T-helper 1 cell (primary cell): ENCODE measurements at places on chromosomes 13 and 19.

GRCh38 chr13:37602733-37603381 lies 4.3 kb upstream of the POSTN start:
- DNase-seq: no peak

GRCh38 chr19:3494051-3494450 lies 6.4 kb downstream of the DOHH start:
- peak; percentile 43 for DNase-seq

- DNase-seq: no peak
Observed at GRCh38 chr13:114296902-114297301, 15.5 kb downstream of the UPF3A start.

DNA sequence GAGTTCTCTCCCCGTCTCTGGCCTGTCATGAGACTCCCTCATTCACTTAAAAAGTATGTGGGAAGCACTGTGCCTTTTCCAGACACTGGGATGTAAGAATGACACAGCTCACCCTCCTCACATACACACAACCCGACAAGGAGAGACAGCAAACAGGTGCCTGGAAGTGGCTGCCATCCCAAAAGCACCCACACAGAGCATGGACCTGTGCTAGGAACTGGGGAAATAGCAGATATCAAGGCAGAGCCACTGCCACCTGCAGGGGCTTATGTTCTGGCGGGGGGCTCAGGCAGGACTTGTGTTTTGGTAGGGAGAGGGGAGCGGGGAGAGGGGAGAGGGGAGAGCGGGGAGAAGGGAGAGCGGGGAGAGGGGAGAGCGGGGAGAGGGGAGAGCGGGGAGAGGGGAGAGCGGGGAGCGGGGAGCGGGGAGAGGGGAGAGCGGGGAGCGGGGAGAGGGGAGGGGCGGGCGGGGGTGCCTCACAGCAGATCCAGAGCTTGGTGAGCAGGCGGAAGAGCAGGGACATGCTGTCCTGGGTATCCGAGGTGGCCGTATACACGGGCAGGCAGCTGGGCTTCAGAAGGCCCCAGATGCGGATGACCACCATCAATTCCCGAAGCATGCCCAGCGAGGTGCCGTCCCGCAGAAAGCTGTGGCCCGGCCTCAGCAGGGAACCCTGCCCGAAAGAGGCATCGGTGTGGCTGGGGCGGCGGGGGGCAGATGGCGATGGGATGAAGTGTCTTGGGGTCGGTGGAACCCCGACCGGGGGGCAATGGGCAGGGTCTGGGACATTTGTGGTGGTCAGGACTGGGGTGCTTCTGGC lies 12.2 kb downstream of the CFD start:
- DNase-seq: peak; percentile 27

DNA sequence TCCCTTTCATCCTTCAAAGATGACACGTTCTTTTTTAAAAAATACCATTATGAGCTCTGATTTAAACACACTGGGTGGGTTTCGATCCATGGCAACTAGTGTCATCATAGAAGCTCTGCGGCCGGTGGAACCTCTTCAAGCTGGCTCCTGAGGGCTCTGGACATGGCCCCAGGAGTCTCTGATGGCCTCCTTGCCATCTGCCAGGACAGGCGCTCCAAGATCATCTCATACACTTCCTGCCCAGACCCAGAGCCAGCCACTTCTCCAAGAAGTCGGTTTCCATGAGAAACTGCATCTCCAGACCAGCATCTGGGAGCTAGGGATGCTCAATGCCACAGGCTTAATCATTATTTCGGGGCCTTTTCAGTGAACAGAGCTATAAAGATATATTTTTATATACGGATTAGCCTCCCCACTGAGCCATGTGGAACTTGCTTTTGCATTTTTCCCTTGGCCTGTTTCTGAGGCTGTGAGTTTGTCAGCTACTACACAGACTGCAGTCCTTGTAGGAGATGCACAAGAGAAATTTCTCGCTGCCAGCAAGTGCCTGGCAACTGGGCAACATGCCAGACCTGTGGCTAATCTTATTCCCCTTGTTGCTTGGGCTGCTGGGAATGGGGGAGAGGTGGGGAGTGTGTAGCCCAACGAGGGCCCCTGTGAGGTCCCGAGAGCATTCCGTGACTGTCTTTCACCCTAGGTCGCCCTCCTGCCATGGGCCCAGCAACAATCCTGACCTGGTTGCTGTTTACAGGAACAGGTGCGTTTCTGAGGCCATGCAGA lies 15.9 kb downstream of the SUGP1 start:
- DNase-seq: no peak

- no peak for DNase-seq
Observed at GRCh38 chr13:21208652-21209154, 32.2 kb downstream of the MRPL57 start.

DNA sequence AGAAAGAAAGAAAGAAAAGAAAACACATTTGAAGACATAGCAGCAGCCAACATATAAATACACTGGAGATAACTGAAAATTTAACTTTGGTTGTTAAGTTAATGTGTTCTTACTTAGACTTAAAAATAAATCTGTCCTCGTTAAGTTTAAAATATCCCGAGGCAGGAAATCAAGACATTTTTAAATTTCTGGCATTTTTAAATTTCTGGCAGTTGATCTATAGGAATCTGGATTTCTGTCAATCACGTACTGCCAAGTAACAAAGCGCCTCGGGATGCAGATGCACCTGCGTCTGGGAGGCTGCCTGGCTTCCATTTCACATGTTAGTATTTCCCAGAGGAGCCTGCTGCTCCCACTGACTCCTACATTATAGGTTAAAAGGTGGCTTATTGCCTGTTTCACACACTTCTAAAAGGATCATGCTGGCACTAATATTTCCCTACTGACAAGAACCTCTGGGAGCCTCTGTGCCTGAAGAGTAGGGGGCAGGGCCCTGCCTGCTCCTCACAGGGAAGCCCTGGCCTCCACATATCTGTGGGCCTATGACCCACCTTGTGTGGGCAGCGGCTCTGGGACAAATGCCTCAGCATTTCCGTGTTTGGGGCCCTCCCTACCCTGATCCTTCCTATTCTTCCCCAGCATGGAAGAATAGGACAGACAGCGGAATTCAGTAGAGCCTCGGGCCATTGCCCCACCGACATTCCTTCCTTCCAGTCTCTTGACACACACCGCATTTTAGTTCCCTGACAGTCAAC lies 62.8 kb upstream of the ATP12A start:
- DNase-seq: no peak

GRCh38 chr19:30068528-30069395 lies 126.7 kb downstream of the URI1 start:
- DNase-seq: no peak

- no peak for DNase-seq
Observed at GRCh38 chr19:4302243-4302640, at the start of gene TMIGD2. TSS of gene TMIGD2 (minus strand) at chr19:4302389. CDS start at chr19:4302385, 4 bp downstream.

GRCh38 chr19:29529646-29530539 lies 4.1 kb downstream of the VSTM2B start:
- DNase-seq: no peak

DNA sequence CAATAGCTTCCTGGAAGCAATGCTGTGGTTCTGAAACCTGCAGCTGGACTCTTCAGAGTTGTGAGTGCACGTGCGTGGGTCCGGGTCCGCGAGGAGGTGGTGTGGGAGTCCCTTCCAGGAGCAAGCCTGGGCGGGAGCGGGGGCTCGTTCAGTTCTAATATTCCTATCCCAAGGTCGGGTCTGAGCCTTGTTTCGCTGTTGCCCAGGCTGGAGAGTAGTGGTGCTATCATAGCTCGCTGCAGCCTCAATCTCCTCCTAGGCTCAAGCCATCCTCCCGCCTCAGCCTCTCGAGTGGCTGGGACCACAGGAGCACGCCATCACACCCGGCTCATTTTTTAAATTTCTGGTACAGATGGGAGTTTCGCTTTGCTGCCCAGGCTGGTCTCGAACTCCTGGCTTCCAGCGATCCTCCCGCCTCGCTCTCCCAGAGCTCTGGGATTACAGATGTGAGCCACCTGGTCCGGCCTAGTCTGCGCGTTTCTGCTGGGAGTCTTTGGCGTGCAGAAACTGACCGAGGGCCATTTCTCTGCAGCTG lies 625 bp downstream of the ZFP82 start:
- DNase-seq: no peak

DNA sequence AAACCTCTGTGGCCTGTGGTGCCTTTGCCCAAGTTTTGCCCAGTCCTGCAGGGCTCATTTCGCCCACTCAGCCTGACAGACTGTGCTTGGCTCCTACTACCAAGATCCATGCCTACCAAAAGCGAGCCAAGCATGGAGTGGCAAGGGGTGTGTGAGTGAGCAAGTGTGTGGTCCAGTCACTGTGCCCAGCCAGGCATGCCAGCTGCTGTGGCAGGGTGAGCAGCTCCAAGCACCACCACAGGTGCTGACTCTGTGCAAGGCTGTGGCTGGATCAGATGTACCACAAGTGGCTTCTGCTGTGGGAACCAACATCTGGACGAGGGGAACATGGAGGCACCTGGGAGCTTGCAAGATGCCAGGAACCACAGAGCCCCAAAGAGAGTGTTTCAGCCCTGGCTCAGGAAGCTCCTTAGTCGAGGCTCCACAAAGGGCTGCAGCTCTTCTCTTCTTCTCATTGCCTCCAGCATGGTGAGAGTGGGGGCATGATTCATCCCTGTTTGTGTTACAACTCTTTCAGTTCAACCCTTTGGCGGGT lies 1564.2 kb upstream of the MIR17HG start:
- DNase-seq: no peak

DNA sequence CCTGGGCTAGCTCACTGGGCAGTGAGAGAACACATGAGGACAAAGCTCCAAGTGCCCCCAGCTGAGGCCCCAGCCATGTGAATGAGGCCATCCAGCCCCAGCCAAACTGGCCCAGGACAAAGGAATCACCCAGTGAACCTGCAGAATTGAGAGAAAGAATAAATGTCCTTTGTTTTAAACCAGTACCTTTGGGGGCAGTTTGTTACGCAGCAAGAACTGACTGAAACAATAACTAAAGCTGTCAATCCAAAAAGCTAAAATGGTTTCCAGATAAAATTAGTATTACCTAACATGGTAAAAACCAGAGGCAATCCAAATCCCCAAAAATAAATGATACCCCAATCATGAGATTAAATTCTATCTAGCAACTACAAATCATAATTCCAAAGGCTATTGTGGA lies 69.6 kb downstream of the ZNF557 start:
- no peak for DNase-seq

GRCh38 chr13:110129076-110129475 lies 177.9 kb downstream of the COL4A1 start:
- DNase-seq: no peak

DNA sequence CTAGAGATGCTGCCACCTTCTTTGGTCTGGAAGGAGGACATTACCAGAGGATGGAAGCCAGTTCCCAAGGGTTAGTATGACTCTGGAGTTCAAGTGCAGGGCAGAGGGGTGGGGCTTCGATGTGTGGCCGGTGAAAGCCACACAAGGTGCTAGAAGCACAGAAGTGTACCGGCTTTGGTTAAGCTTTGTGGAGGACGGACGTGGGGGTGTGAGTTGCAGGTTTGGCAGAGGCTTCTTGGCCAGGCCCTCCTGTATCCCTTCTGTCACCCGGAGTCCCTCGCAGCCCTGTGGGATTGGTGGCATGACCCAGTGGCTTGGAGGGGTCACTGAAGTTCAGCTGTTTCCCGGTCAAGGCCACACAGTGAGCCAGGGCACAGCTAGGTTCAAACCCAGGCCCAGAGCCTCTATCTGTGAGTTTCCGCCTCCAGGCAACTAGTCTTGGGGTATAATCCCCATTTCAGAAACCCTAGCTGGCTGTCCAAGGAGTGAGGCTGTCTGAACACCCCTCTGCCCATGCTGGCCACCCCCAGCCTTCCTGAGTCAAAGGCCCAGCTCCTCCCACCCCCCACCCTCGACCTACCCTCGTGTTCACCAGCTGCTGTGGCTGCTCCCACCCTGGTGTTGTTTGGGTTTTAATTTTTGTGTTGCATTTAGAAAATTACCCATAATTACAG lies 4.6 kb upstream of the SSBP4 start:
- no peak for DNase-seq

DNA sequence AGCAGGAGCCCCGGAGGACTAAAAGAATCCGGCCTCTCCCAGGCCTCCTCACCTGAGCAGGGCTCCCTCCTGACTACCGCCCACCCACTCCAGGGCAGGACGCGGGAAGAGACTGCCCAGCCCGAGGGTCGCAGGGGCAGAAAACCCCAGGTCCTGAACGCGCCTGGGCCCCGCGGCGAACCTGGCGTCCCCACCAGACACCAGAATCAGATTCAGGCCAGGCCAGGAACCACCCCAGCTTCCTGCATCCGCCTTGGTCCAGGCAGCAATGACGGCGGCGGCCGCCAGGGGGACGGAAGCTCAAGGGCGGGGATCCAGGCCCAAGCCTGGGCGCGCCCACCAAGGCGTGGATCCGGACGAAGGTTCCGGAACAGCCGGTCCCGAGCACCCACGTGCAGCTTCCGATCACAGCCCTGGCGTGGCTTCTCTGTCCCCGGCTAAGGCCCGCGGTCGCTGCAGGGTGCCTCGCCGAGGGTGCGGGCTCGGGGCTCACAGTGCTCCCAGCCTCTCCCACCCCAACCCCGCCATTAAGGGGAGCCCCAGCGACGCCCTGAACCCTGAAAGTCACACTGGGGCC lies 3.6 kb downstream of the LGALS7 start:
- peak; percentile 81 for DNase-seq

GRCh38 chr19:47428177-47428894 lies 9.0 kb upstream of the MEIS3 start:
- peak; percentile 77 for DNase-seq

- DNase-seq: no peak
Observed at GRCh38 chr19:4266253-4267000, 12.6 kb upstream of the SHD start.

DNA sequence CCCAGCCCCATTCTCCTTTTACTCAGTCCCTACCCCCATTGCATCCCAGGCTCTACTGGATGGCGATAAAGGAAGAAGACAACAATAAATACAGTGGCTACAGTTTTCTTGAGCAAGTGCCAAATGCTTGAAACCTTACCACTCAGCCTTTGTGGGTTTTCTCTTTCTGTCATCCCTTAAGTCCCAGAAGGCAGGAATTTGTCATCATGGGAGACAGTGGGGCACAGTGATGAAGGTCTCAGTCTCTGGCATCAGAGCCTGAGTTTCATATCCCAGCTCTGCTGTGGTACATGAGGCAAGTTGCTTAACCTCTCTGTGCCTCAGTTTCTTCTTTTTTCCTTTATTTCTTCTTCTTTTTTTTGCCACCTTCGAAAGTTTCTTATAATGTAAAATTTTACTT lies 5.1 kb upstream of the COMP start:
- DNase-seq: no peak

DNA sequence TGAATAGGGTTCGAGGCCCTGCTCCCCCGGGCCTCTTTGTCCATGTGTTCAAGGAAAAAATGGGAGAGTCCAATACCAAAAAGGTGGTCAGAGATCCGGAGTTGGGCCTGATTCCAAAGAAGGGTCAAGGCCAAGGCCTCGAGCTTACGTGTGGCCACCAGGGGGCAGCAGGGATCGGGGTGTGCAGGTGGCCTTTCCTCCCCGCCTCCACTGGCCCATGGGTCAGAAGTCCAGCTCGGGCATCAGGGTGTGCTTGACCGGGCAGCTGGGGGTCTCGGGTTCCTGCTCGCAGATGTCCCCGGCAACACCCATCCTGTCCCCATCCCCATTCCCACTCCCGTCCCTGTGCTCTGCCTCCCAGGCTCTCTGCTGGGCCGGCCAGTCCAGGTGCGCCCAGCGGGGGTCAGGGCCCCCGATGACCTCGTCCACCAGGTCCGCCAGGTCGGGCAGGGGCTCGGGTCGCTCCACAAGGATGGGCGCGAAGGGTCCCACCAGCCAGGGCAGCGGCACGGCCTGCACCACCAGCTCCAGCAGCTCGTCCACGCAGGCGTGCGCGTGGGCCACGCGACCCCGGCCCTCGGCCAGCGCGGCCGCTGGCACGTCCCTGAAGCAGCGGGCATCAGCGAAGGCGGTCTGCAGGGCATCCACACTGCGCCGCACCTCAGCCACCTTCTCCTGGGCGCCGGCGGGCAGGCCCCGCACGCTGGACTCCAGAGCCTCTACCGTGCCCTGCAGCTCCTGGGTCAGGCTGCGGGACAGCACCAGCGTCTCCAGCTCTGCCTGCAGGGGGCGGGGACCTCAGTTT lies 5.2 kb upstream of the PLIN4 start:
- DNase-seq: peak; percentile 9
